Smooth muscle cell of the umbilical artery (primary cell): ENCODE measurements at places on chromosomes 7 and 10. TPM values are rescaled to one million over a fixed set of nuclear protein-coding genes. Genes with fewer than 3 reads are reported as not detected.

NPS gene
- total RNA-seq, result not detected in 2 replicates

IGFBP3 gene
- total RNA-seq, result 138 and 1,139 TPM in 2 replicates

TUBAL3 gene
- total RNA-seq, result not detected in 2 replicates

FZD8 gene
- total RNA-seq, result 17.8 and 25.2 TPM in 2 replicates

RBM33 gene
- total RNA-seq, result 25.2 and 35.5 TPM in 2 replicates

GFRA1 gene
- 0.30 and 0.46 TPM in 2 replicates for total RNA-seq

MKX gene
- 0.23 and 2.7 TPM in 2 replicates for total RNA-seq

ZFAND4 gene
- total RNA-seq, result 5.0 and 6.6 TPM in 2 replicates

DENND2A gene
- under 0.01 and 0.05 TPM in 2 replicates for total RNA-seq

GJD4 gene
- total RNA-seq, result not detected in 2 replicates

IKZF1 gene
- total RNA-seq, result not detected in 2 replicates

CPA2 gene
- total RNA-seq, result not detected in 2 replicates

NXPH1 gene
- not detected in 2 replicates for total RNA-seq

H2BK1 gene
- total RNA-seq, result not detected in 2 replicates

PLEKHS1 gene
- not detected in 2 replicates for total RNA-seq
